ENCODE measurements at places on chromosomes 1 and 21. TPM values are rescaled to one million over a fixed set of nuclear protein-coding genes. Genes with fewer than 3 reads are reported as not detected.

The SLC2A5 gene
- total RNA-seq = 19.1 TPM

The OR2T29 gene
- not detected for total RNA-seq

The AUNIP gene
- total RNA-seq = 1.8 TPM

The IGSF21 gene
- total RNA-seq = not detected

The PGLYRP3 gene
- total RNA-seq = not detected

The GNPAT gene
- 44.5 TPM for total RNA-seq

The TNFRSF9 gene
- total RNA-seq = not detected

The MRPS15 gene
- total RNA-seq = 44.2 TPM

The FAM43B gene
- total RNA-seq = 0.16 TPM

The SCYL3 gene
- total RNA-seq = 9.6 TPM

The OLIG2 gene
- not detected for total RNA-seq

The KMO gene
- total RNA-seq = 0.49 TPM

The TRIM46 gene
- 7.4 TPM for total RNA-seq

All from hair follicle dermal papilla cell (primary cell).